ENCODE measurements at places on chromosomes 2 and 18. TPM values are rescaled to one million over a fixed set of nuclear protein-coding genes. Genes with fewer than 3 reads are reported as not detected.

The CNGA3 gene
- not detected for total RNA-seq

DNA sequence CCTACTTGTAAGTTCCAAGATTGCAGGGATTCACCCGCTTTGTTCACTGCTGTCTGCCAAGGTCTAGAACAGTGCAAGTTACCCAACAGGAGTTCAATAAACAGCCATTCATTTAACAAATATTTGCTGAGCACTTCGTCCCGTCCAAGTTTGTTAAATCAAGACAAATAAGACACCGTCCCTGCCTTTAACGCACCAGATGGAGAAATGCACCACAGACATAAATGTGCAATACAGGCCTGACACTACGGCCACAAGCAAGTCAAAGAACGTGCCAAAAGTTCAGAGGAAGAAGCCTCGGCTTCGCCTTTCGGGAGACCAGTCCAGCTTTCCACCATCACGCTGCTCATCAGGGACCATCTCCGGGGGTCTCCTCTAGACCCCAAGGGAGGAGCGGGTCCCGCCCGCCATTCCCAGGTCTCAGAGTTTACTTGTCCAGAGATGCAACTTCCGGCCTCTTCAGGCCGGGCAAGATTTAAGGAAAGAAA lies 429 bp downstream of the C2orf76 start:
- peak overlapping the region; percentile 85 for H3K27ac ChIP-seq
- peak; percentile 50 for DNase-seq
- H3K4me3 ChIP-seq = peak overlapping the region; percentile 92
- peaks cover 21% of the 10 kb centered on the region for H3K36me3 ChIP-seq
- H3K27me3 ChIP-seq = no peaks in the 10 kb centered on the region
- H3K4me1 ChIP-seq = peaks cover 25% of the 10 kb centered on the region

The CFC1 gene
- not detected for total RNA-seq

GRCh38 chr2:96565111-96565510 lies 28.6 kb downstream of the ARID5A start:
- no peak overlapping the region for H3K4me3 ChIP-seq
- H3K4me1 ChIP-seq = no peaks in the 10 kb centered on the region
- no peaks in the 10 kb centered on the region for H3K36me3 ChIP-seq

GRCh38 chr18:21081426-21081825 lies 30.2 kb downstream of the ROCK1 start:
- peaks cover 13% of the 10 kb centered on the region for H3K4me1 ChIP-seq
- no peak for DNase-seq
- H3K4me3 ChIP-seq = no peak overlapping the region
- no peaks in the 10 kb centered on the region for H3K36me3 ChIP-seq

The MPP4 gene
- 0.45 TPM for total RNA-seq

Measured in natural killer cell (primary cell).